Hypothalamus (tissue), 51 donors: ENCODE measurements at places on chromosomes 13 and 19.
A peak's percentile ranks its signal among the peaks of the same experiment; 100 is the strongest.

DNA sequence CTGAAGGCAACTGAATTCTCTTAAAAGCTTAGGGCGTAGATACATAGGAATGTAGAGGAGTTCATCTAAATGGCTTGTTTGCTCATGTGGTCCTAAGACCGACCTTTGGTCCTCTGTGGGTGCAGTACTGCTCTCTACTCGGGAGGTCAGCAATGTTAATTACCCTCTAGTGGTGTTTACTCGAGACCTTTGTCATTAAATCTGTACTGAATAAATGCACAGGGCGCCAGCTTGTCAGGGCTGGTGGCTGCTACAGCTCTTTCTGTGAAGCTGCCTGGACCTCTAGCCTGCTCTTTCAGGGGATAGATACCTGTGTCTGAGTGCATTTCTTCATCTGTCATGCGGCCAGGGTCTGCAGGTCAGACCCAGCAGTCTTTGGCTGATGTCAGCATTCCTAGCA, 29.2 kb upstream of the MPHOSPH8 start:
- DNase-seq: no peak

DNA sequence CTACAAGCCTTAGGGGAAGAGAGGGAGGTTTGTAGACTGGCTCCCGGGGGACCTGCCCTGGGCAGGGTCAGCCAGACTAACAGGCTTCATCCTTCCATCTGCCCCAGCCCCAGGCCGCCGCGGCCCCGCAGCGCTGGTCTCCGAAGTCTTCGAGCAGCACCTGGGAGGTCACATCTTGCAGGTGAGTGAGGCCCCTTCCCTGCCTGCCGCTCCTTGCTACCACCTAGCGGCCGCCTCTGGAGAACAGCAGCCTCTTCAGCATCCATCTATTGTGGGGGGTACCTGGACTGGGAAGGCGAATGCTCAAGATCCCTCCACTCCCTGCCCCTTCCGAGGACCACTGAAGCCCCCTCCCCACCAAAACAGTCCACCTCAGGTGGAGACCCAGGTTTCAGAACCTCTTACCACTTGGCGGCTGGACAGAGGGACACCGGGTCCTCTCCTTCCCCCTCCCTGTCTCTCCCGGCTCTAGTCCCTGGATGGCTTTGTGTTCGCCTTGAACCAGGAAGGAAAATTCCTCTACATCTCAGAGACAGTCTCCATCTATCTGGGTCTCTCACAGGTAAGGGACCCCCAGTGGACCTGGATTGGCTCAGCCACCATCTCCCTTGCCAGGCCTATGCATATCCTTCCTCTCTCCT, 12.7 kb downstream of the NPAS1 start:
- peak; percentile 7 for DNase-seq

DNA sequence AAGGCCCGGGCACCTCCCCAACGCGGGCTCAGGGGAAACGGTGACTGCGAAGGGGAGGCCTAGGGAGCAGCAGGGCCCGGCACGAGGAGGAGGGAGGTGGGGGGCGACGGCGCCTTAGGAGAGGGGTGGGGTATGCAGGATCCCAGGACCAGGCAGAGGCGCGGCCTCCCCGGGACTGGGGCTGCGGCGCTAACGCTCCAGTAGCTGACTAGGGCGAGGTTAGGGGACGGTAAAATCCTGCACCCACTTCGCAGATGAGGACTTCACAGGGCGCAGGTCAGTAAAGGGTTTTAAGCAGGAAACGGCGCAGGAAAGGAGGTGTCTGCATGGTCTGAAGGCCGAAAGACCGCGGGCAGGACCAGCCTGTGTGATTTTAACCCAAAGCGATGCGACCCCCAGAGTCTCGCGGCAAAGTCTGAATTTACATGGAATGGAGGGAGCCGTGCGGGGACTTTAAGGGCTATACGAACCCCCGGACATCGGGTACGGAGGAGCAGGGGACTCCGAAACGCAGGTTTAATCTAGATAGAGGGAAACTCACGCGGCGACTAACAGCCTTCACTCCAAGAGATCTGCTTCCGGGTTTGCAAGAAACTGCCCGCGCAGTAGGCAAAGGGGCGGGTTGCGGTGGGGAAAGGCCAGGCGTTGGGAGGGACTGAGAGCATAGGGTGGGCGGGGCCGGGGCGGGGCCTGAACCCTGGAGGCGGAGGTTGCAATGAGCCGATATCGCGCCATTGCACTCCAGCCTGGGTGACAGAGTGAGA, at the start of gene ZNF665:
ZNF665 (minus strand) TSS at position 588 of the 764 bp plus-strand sequence. CDS start 10,460 bp downstream, outside the sequence.
- peak; percentile 54 for DNase-seq

- DNase-seq: no peak
These were observed 39.3 kb upstream of the UBE2L5 start for GRCh38 chr13:30382836-30383525.

GRCh38 chr19:12611361-12611699, 610 bp downstream of the ZNF791 start:
- peak; percentile 54 for DNase-seq
